ENCODE measurements at places on chromosomes 3 and 15. TPM values are rescaled to one million over a fixed set of nuclear protein-coding genes. Genes with fewer than 3 reads are reported as not detected.

DNA sequence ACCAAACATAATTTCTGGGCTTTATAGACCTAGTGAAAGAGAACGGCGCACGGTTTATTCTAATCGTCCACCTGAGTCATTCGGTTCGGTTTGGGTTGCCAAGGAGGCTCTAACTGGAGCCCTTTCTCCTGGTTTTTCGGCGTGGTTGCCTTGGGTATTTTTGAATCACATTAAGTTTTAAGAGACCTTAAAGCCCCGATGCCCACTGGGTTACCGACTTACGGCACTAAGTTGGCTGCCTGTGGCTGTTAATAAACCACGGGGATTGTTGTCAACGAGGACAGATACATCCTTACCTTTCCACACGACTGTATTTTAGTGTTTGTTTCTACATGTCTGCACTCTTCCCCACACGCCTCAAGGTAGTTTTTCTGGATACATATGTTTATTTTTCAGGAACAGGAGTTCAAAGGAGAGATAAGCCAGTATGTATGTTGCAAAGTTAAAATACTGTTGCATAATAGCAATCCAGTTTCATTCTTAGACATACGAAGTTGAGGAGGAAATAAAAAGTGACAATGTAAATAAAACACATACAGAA, 1.2 kb upstream of the ANP32A start:
- DNase-seq, result peak; percentile 45

GRCh38 chr15:60162968-60163355, 158.9 kb downstream of the FOXB1 start:
- DNase-seq, result no peak

Gene ZNF662
- total RNA-seq, result not detected

DNA sequence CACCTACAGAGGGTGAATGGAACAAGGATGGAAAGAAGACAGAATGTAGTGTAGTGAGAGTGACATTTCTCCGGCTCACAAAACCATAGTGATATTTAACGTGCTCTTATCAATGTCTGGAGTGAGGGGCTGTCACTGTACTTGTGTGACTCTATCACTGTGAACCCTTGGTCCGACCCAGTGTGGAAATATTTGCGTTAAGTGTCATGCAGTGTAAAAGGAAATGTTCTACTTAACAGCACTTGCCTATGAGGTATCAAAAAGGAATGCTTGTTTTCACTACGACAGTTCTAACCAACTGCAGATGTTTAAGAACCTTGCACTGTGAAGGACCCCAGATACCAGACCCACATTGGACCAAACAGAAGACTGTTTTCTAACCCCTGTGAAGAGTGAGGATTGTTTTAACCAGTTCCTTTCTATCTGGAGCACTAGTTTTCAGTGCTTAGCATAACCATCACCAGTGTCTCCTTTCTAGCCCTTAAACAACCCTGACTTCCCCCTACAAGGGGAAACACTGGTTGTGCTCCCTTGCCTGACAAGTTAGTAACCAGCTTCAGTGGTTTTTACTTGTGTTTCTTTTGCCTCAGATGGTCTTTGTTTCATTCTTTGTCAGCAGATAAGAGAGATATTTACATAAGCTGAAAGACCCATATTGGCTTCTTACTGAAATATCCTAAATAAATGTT, 144.7 kb upstream of the ABHD17C start:
- DNase-seq, result no peak

Gene HACL1
- total RNA-seq, result 22.0 TPM

DNA sequence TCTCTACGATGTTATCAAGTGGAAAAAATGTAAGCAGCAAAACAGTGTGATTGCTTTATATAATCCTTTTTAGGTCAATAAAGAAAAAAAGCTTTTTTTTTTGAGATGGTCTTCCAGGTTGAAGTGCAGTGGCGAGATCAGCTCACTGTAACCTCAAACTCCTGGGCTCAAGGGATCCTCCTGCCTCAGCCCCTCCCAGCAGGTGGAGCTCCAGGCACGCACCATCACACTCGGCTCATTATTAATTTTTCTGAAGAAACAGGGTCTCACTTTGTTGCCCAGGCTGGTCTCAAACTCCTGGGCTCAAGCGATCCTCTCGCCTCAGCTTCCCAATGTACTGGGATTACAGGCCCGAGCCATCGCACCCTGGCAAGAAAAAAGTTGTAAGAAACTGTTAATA, 17.3 kb downstream of the RNF168 start:
- DNase-seq, result no peak

DNA sequence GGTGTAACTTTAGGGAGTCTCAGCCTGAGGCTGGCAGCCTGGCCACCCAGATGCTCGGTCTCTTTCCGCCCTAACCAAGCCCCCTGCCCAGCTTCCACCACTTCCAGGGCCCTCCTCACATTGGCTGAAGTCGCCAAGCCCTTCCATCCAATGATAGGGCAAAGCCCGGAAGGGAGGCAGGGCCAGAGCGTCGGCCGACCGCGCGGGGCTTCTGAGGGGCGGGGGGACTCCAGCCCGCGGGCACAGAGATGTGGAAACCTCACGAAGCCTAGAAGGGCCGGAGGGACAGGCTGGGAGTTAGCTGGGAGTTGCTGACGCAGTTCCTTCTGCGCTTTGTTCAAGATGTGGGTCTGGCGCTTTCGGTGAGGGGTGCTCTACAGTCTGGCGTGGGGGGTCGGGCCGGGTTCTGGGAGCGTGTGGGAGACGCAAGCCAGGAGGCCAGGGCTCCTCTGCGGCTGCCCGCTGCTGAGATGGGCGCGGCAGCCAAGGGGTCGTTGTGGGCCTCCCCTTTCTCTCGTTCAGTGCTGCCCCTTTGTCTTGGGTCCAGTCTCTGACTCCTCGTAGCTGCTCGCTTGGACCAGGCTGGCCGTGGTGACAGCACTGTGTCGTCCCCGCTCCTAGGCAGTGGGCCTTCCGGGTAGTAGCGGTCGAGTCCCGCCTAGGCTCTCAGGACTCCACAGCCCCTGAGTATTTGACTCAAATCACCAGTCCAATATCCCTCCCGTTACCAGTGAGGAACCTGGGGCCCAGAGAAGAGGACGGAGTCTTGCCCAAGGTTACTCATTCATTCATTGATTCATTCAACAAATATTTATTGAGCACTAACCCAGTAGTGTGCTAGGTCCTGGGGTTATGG, at the start of gene ZNF660:
Gene ZNF660, plus strand, starts transcription at position 319 of the 856 bp plus-strand sequence. CDS start 9,230 bp downstream, outside the sequence.
- no peak for DNase-seq

DNA sequence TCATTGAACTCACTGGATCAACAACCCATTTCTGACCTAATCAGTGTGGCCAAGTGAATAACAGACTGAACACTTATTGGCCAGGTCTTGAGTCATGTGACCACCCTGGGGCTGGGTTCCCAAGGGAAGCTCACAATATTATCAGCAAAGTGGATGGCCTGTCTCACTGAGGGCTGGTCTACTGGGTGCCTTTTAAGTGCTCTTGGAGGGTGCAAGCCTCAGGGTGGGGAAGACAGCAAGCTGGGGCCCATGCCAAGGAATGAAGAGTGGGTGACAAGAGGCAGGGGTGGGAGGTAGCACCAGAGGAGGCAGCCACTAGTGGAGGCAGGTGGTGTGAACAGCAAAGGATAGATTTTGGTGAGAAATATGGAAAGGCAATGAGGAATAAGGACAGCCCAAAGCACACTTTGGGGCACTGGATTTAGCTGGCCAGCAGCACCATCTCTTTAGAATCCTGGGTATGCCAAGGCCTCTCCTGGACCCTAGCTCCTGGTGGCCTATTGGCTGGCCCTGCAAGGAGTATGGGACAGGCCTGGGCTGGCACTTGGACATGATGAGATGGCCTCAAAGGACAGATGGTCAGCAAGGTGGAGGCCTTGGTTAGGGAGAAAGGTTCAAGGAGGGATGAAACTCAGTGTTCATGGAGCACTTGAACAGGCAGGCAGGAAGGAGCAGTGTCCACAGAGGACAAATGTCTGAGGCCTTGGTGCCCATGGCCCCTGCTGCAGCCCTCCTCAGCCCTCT, 34.2 kb downstream of the HMCES start:
- peak; percentile 28 for DNase-seq

DNA sequence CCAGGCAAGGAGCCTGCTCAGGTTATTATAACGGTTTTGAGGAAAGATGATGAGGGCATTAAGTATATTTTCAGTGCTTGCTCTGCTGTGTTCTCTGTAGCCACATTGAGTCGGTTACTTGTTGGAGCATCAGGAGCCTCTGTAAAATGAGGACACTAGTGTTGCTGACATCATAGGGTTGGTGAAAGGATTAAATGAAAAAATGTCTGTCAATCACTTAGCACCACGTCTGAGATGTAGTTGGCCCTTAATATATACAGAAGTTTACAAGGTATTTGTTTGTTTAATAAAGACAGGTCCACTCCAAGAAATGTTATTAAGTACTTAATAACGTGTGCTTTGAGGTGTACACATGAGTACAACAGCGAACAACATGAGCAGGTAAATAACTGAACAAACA, 735 bp upstream of the SLC25A26 start:
- DNase-seq, result no peak

GRCh38 chr15:38559636-38560307, 4.8 kb downstream of the RASGRP1 start:
- no peak for DNase-seq

- no peak for DNase-seq
Observed at GRCh38 chr3:72041076-72041475, 256.1 kb upstream of the PROK2 start.

Gene GP9
- total RNA-seq, result not detected

GRCh38 chr15:83322061-83322460, 37.6 kb upstream of the BNC1 start:
- DNase-seq, result no peak

DNA sequence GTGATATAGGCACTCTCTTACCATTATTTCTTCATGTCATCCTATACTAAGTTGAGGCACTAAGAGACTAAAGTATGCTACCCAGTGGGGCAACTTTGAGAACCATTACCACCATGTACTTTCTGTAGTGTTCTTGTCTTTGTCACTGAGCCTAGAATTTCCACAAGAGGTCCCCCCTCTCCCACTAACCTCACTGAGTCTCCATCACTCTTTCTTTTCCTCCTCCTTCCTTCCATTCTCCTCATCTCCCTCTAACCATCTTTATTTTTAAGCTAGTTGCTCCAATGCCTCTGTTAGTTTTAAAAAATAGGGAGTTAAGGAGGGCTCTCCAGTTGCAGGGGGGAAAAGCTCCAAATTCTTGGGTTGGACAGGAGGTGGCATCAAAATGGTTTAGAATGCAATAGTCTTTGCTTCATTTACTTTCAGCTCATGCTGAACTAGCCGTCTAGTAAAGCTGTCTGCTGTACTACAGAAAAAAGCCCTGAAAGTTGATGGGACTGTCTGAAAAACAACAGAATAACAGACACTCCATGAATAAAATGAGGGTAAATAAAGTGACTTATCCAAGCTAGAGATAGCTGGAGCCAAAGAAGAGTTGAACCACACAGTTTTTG, 85.1 kb upstream of the MYRIP start:
- no peak for DNase-seq

Gene PIF1
- 112 TPM for total RNA-seq

Gene SLC9C1
- not detected for total RNA-seq

Gene NANOGP8
- total RNA-seq, result not detected

GRCh38 chr3:129768728-129769127, 124.8 kb downstream of the TMCC1 start:
- no peak for DNase-seq

Measured in OCI-LY7 (cell line).